Stimulated activated naive CD4-positive, alpha-beta T cell (primary cell): ENCODE measurements at places on chromosomes 7 and 10.
A peak's percentile ranks its signal among the peaks of the same experiment; 100 is the strongest.

DNA sequence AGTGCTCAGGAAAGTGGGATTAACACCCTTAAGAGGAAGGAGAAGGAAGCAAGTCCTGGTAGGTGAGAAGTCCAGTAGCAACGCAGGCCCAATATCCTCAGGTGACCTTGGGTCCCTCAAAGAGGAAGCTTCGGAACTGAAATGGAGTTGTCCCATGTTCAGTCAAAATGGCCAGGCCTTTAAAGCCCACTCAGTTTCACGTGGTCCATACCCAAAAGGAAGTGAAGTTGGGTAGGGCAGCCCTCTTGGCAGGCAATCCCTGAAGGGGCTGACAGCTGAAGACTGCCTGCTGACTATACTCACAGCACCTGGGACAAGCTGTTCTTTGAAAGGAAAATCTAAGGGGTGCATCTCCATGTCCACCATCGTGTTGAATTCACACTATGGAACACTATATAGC lies 3.0 kb downstream of the GSAP start:
- no peak for DNase-seq

- no peak for DNase-seq
These were observed 720.8 kb downstream of the AUTS2 start for GRCh38 chr7:70319057-70319456.

DNA sequence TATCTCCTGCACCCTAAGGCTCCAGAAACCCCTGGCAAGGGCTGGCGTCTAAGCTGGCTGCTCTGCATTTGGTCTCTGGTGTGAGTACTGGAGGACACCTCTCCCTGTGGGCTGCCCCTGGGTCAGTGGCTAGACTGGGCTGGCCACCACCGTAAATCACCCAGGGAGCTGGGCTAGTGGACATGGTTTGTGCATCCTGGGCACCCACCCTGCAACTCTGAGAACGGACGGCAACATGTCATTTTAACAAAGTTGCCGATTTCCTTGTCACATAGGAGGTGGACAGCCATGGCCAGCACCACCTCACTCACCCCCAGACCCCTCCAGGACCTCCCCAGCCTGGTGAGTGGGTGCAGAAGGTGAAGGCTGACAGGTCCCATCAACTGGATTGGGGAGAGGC lies 26.8 kb upstream of the PCBD1 start:
- DNase-seq = no peak

- DNase-seq = no peak
These were observed 915 bp upstream of the CALHM1 start for GRCh38 chr10:103459615-103460014.

DNA sequence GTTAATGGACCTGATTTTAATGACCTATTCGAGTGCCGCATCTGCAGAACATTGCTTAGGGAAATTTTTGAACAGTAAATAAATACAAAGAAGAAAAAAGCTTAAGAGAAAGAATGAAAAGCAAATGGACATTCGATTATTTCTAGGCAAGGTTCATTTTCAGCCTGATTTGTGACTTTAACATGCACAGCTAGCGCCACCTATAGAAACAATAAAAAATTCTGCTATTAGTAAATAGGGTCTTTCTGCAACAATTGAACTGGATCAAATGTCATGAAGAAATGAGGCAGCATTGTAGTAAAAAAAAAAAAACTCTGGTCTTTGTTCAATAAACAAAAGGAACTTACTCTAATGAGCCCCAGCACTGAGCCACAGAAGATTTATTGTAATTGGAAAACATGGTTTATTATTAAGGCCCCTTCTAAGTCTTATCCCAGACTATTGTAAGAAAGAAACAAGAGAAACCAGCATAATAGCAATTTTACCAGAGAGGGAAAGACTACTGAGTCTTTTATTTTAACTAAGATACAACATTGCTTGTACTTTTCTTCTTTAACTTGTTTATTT lies 41.4 kb upstream of the GHITM start:
- DNase-seq = no peak

DNA sequence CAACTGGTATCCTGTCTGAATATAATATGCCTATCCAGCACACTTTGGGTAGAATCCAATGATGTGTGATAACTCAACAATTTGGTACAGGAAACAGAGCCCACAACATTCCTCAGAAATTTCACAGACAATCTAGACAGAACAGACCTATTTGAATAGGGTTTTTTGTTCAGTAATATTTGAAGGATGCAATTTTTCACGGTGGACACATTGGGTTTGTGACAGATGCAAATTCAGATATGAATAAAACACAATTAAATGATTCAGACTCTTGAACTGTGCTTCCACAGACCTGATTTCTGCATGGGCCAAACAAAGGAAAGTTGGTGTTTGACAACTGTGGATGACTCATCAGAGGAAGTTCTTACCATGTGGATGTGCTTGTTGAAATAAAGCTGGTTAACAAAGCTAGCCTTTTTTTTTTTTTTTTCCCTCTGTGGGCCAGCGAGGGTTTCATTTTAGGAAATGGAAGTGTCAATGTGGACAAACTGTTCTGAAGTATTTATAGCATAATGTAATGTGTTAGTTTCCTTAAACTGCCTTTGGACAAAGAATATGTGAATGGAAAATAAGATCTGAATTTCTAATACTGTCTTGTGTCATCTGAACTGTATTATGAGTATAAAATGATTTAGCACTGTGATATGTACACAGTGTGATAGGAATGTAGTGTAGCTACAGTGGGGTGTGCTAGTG lies 43.2 kb upstream of the FAM133B start:
- DNase-seq = no peak

GRCh38 chr7:135822376-135822775 lies 73.8 kb upstream of the FAM180A start:
- DNase-seq = no peak

GRCh38 chr10:46264336-46264735 lies 22.5 kb upstream of the ANTXRL start:
- DNase-seq = peak; percentile 16

DNA sequence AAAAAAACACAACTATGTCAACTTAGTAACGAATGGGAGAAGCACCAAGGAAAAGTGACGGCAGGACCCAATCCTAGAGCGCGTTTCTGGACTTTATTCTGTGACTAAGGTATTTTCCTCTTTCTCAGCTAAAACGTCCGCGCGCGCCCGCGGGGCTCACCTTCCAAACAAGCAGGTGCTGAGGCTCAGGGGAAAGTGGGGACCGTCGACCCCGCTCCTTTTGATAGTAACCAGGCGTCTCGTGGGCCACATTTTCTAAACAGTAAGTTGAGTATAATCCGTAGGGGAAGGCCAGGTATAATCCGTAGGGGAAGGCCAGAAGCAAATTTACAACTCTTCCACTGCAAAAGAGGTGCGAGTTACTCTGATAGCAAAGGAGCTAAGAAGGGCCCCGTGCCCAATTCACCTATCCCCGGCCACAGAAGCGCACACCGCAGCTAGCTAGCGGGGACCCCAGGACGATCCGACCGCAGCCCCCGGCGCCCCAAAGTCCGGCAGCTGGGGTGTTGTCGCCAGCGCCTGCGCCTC lies 743 bp downstream of the MKI67 start:
- DNase-seq = no peak

DNA sequence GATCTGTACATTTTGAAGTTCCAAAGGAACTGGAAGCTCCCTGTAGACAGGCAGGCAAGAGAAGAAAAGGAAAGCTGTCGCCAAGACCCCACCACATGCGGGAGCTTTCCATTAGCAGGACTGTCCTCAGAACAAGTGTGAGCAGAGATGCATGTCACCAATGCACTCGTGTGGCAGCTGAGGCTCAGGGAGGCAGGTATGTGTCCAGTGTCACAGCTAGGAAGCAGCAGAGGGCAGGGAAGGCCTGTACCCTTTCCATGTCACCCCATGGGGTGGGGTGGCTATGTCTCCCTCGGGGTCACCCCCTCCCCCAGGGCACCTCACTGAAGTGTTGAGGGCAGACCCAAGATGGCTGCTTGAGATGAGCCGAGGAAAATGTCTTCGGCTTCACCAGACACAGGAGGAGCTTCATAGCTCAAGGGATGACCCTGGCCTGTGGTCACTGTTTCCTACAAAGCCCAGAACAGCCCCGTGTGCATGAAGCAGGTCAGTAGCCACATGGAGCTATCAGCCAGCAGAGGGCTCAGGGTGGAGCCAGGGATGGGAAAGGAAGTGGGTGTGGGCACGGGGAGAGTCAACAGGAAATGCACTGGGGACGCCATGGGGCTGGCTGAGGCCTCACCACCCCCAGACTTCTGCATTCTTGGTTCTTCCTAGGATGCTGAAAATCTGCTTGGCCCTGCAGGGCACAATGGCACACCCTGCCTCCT lies 96.6 kb downstream of the FAM53B start:
- DNase-seq = peak; percentile 43

DNA sequence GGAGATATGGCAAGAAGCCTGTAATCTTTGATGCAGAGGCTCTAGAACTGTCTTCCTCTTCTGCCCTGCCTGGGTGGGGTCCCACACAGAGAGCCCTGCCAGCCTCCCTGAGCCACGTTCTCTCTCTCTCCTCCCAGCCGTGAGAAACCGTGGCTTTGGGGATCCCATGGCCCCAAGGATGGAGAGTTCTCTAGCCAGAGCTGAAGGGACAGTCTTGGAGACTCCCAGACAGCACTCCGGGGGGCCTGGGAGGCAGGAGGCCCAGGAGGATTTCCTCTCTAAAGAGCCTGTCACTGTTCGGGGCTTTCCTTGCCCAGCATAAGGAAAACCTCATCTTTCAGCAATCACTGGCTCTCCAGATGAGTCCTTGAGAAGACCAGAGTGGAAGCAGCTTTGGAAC lies 227.1 kb downstream of the ARHGAP12 start:
- no peak for DNase-seq

GRCh38 chr7:125823538-125823937 lies 893.9 kb upstream of the POT1 start:
- DNase-seq = no peak

- no peak for DNase-seq
These were observed 53.8 kb downstream of the PANK1 start for GRCh38 chr10:89591111-89591795.

DNA sequence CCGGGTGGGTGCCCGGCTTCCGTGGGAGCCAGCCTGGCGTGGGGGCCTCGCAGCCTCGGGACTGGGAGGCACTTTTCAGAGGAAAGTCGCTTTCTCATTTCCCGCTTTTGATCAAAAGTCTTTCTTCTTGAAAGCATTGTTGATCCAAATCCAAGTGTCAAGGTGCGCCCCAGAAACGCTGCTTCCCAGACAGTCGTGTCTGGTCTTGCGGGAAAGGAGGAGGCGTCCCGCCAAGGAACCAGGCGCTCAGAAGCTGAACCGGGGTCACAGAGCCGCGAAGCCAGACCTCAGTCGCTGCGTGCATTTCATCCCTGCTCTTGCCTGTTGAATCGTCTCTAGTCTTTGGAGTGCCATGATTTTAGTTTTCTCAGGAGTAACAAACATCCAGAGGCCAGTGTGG lies 1.1 kb upstream of the BNIP3 start:
- DNase-seq = no peak

GRCh38 chr10:11454958-11455566 lies 156.4 kb downstream of the USP6NL start:
- no peak for DNase-seq

DNA sequence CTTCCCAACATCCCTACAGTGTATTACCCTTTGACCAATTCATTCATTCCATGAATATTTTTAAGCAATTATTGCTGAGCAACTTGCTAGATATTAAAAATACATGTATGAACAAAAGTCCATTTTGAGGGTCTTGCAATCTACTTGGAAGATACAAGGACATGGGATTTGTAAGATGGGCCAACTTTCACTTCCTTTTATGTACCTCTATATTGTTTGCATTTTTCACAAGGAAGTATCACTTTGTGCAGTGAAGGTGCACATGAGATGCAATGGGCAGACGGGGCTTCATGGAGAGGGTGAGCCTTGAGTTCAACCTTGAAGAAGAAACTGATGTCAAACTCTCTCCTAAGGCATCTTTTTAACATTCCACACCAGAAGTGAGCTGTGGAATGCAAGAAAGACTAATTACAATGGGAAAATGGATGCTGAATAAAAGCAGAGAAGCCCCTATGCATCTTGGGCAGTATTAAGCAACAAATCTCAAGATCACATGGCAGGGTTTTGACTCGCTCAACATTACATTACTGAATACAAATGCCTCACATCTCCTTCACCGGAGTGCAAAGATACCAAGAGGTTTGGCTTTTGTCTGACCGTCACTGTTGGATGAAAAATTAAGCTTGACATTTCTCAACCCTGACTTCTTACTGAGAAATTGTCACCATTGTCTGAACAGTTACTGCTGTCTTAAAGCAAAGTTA lies 341.5 kb downstream of the ELMO1 start:
- DNase-seq = no peak

DNA sequence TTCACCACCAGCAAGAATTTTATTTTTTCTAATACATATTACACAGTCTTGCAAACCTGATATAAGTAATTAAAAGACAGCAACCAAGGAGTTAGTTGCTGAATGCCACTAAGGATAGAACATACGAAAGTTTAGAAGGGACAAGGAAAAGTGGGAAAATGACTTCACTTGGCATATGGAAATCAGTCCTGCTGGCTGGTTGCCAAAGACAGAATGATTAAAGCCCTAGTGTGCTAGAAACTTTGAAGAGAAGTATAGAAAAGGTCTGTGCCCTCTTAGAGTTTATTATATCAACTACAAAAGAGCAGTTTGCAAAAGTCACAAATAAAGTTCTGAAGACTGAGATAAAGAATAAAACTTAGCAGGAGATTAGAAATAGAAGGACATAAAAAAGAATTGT lies 5.8 kb upstream of the YAE1 start:
- DNase-seq = no peak

DNA sequence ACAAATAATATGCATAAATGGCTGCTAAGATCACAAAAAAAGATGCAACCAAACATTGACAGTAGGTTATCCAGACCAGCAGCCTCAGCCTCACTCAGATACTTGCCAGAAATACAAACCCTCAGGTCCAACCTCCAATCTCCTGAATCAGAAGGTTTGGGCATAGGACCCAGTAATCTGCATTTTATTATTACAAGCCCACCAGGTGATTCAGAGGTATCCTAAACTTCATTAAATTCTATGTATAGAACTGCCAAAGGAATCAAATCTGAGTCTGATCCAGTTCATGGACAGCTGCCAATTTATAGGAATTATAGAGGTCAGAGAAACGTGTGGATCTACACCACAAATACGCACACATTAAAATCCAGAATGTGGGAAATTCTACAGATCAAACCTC lies 41.3 kb downstream of the ZNF438 start:
- DNase-seq = no peak

- no peak for DNase-seq
These were observed 765 bp downstream of the SLC25A40 start for GRCh38 chr7:87875151-87876039.

DNA sequence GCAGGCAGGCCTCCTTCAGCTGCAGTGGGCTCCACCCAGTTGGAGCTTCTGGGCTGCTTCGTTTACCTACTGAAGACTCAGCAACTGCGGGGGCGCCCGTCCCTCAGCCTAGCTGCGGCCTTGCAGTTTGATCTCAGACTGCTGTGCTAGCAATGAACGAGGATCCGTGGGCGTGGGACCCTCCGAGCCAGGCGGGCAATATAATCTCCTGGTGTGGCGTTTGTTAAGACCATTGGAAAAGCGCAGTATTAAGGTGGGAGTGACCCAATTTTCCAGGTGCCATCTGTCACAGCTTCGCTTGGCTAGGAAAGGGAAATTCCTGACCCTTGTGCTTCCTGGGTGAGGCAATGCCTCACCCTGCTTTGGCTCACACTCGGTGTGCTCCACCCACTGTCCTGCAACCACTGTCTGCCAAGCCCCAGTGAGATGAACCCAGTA lies 159.2 kb upstream of the FOXP2 start:
- DNase-seq = no peak
